ENCODE measurements at places on chromosomes 6 and 20.
A peak's percentile ranks its signal among the peaks of the same experiment; 100 is the strongest.

GRCh38 chr6:38234934-38235682, 404.6 kb downstream of the BTBD9 start:
- no peak overlapping the region for H3K27ac ChIP-seq
- no peaks in the 10 kb centered on the region for H3K4me1 ChIP-seq
- no peaks in the 10 kb centered on the region for H3K36me3 ChIP-seq
- DNase-seq, result no peak
- H3K27me3 ChIP-seq, result no peaks in the 10 kb centered on the region

DNA sequence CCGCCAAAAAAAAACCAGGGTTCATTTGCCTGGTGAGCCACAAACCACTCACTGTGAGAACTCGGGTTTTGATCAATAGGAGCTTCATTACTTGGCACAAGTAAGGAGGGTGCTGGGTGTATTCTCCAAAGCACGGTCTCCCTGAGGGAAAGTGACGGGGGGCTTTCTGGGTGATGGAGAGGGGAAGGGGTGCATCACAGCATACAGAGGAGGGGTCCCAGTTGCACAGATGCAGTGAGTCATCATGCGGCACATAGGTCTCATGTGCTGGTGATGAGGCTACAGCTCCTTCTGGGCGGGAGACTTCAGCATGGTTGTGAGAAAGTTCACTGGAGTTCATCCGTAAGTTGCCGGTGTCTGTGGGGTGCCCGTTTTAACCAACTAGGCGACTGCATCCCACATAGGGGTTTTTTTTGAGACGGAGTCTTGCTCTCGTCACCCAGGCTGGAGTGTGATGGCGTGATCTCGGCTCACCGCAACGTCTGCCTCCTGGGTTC, 36.2 kb downstream of the SUN5 start:
- H3K27ac ChIP-seq, result no peak overlapping the region
- H3K4me1 ChIP-seq, result no peaks in the 10 kb centered on the region
- H3K4me3 ChIP-seq, result no peak overlapping the region
- H3K36me3 ChIP-seq, result no peaks in the 10 kb centered on the region
- no peak for DNase-seq

- no peaks in the 10 kb centered on the region for H3K4me1 ChIP-seq
- no peak for DNase-seq
- H3K27me3 ChIP-seq, result peaks cover 7% of the 10 kb centered on the region
- no peak overlapping the region for H3K27ac ChIP-seq
Measured at GRCh38 chr20:38885357-38885756, 40.9 kb upstream of the FAM83D start.

DNA sequence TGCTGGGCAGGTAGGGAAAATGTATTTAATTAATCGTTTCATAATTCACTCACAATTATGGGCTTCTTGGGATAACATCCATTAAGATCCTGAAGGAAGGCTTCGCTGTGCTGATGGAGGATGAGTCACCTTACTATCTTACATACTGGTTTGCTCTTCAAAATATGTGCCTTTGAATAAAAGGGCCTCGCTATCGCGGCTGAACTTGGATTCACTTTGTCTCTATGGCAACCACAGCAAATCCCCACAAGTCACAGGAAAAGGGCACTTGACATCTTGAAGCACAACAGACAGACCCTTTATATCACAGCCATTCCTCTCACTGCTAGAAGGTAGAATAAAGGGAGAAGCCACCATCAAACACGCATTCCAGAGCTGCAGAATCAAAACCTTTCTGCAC, 141.3 kb upstream of the MYLIP start:
- no peak for DNase-seq
- no peaks in the 10 kb centered on the region for H3K27me3 ChIP-seq
- no peak overlapping the region for H3K4me3 ChIP-seq
- no peaks in the 10 kb centered on the region for H3K4me1 ChIP-seq
- no peak overlapping the region for H3K27ac ChIP-seq

DNA sequence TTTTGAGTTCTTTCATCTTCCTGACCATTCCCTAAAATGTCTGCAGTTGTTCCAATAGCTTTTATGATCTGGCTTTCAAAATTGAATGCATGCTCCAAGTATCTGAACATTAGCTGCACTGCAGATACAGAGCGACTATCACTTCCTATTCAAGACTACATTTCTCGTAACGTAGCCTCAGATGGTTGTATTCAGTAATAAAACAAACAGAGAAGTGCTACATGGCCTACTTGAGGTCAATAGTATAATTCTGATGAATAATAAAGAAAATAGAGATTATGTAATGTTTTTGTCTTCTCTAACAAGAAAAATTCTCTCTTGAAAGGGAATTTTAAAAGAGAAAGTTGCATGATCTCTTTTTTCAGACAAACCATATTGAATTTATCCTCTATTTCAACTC, 333.9 kb upstream of the IRAK1BP1 start:
- H3K36me3 ChIP-seq, result no peaks in the 10 kb centered on the region
- no peak for DNase-seq
- no peak overlapping the region for H3K27ac ChIP-seq
- no peaks in the 10 kb centered on the region for H3K27me3 ChIP-seq
- H3K4me1 ChIP-seq, result no peaks in the 10 kb centered on the region
- no peak overlapping the region for H3K4me3 ChIP-seq

DNA sequence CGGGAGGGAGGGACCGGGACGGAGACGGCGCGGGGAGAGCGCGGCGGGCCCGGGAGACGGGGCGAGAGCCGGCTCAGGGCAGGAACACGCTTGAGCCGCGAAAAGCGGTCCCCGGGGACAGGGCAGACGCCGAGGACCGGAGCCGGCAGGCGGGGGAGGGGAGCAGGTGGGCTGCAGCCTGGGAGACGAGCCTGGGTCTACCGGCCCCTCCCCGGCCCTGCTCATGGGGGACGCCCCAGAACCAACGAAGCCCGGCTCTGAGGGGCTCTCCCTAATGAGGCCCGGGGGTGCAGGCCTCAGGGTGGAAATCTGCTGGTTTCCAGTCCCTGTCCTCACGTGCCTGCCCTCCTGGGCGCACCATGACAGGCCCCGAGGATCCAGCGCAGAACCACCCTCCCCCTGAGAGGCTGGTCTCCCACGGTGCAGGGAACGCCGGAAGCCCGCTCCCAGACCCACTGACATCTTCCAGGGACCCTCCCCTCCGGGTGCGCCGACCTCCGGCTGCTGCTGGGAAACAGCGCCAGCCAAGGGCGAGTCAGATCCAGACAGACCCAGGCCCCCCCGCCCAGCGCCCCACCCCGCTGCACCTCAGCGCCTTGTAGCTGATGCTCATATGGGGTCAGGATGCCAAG, 571 bp upstream of the EEF1A2 start:
- no peak for DNase-seq
- peaks cover 68% of the 10 kb centered on the region for H3K27me3 ChIP-seq
- no peak overlapping the region for H3K27ac ChIP-seq
- peaks cover 10% of the 10 kb centered on the region for H3K4me1 ChIP-seq
- no peaks in the 10 kb centered on the region for H3K36me3 ChIP-seq
- peak overlapping the region; percentile 15 for H3K4me3 ChIP-seq

- H3K27ac ChIP-seq, result no peak overlapping the region
- no peak overlapping the region for H3K4me3 ChIP-seq
- DNase-seq, result no peak
- H3K27me3 ChIP-seq, result no peaks in the 10 kb centered on the region
- no peaks in the 10 kb centered on the region for H3K36me3 ChIP-seq
- H3K4me1 ChIP-seq, result no peaks in the 10 kb centered on the region
Measured at GRCh38 chr20:57647933-57648785, 27.9 kb upstream of the ZBP1 start.

DNA sequence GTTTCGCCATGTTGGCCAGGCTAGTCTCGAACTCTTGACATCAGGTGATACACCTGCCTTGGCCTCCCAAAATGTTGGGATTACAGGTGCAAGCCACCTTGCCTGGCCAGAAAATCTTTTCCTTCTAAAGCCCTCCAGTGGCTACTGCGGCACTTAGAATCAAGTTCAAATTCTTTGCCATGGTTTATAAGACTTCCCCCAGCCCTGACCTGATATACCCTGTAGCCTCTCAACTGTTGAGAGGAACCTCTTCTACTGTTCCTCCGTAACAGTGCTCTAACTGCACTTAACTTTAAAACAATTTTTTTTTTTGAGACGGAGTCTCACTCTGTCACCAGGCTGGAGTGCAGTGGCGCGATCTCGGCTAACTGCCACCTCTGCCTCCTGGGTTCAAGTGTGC, 235.6 kb downstream of the BCAS1 start:
- no peaks in the 10 kb centered on the region for H3K36me3 ChIP-seq
- H3K27ac ChIP-seq, result no peak overlapping the region
- H3K27me3 ChIP-seq, result no peaks in the 10 kb centered on the region
- H3K4me3 ChIP-seq, result no peak overlapping the region
- DNase-seq, result no peak
- no peaks in the 10 kb centered on the region for H3K4me1 ChIP-seq

DNA sequence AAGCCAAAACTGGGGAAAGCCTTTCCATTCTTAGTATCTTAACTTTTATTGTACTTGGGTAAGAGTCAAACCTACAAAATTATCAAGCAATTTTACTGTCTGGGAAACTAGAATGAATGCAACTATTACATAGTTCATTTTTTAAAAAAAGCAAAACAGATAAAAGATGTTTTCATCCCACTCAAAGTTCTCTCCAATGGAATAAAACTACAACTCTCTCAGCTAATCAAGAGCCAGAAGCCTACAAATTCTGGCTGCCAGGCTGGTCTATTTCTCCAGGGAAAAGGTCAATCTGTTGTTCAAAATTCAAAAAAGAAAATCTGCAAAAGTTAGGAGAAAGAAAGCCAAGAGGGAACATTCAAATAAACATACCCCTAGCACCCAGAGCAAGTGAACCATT, 56.2 kb downstream of the COL12A1 start:
- no peak for DNase-seq
- no peak overlapping the region for H3K4me3 ChIP-seq
- H3K27ac ChIP-seq, result no peak overlapping the region
- H3K36me3 ChIP-seq, result no peaks in the 10 kb centered on the region

- no peaks in the 10 kb centered on the region for H3K4me1 ChIP-seq
- H3K27me3 ChIP-seq, result peaks cover 5% of the 10 kb centered on the region
- H3K4me3 ChIP-seq, result no peak overlapping the region
- no peak for DNase-seq
- no peaks in the 10 kb centered on the region for H3K36me3 ChIP-seq
- no peak overlapping the region for H3K27ac ChIP-seq
Measured at GRCh38 chr20:56840716-56841261, 211.7 kb downstream of the TFAP2C start.

- H3K27ac ChIP-seq, result no peak overlapping the region
- DNase-seq, result no peak
- H3K36me3 ChIP-seq, result no peaks in the 10 kb centered on the region
- H3K27me3 ChIP-seq, result no peaks in the 10 kb centered on the region
- H3K4me1 ChIP-seq, result no peaks in the 10 kb centered on the region
- H3K4me3 ChIP-seq, result no peak overlapping the region
Measured at GRCh38 chr20:7585126-7585679, 355.1 kb downstream of the HAO1 start.

- no peak overlapping the region for H3K27ac ChIP-seq
- no peak for DNase-seq
- H3K36me3 ChIP-seq, result no peaks in the 10 kb centered on the region
- H3K4me1 ChIP-seq, result no peaks in the 10 kb centered on the region
- no peak overlapping the region for H3K4me3 ChIP-seq
- no peaks in the 10 kb centered on the region for H3K27me3 ChIP-seq
Measured at GRCh38 chr6:107644513-107644912, 154.6 kb downstream of the SOBP start.

GRCh38 chr20:60868316-60868891, 383.7 kb upstream of the CDH4 start:
- H3K4me1 ChIP-seq, result no peaks in the 10 kb centered on the region
- no peaks in the 10 kb centered on the region for H3K36me3 ChIP-seq
- H3K4me3 ChIP-seq, result no peak overlapping the region
- no peak for DNase-seq
- H3K27ac ChIP-seq, result no peak overlapping the region
- H3K27me3 ChIP-seq, result peaks cover 16% of the 10 kb centered on the region

DNA sequence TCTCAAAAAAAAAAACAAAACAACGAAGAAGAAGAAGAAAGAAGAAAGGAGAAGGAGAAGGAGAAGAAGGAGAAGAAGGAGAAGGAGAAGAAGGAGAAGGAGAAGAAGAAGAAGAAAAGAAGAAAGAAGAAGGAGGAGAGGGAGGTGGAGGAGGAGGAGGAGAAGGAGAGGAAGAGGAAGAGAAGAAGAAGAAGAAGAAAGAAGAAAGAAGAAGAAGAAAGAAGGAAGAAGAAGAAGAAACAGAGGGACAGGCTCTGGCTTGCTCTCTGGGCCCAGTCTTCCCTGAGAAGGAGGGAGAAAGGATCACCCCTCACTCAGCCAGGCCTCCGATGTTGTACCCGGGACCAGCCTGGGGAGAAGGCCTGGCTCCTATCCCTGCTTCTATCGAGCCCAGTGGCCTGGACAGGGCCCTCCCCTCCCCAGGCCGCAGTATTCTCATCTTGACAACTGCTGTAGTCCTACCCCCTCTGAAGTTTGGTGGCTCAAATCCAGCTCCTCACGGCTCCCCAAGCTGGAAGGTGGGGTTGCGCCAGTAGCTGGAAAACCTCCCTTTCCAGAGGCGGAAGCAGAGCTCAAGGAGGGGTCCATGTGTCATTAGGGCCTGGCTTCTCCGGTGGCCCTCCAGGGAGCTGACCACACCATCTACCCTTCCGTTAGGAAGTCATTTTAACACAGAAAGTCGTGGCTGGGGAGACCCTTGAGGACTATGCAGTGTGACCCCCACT, 18.9 kb downstream of the C6orf132 start:
- no peak overlapping the region for H3K4me3 ChIP-seq
- H3K36me3 ChIP-seq, result no peaks in the 10 kb centered on the region

DNA sequence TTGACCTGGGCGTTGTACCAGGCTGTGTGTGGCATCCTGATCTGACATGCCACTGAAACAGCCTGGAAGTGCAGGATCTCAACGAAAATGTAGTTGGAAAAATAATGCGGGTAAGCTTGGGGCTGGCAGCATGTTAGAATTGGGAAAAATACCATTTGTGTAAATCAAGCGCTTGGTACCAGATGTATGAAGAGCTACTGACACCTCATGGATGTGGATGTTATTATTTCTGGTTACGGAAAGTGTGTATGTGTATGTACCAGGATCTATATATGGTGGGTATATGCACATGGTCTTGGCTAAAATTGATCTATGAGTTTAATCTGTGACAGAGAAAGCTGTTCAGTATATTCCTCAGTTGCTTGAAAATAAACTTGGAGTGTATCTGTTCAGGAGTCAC, 22.7 kb downstream of the HIVEP1 start:
- no peak for DNase-seq
- H3K36me3 ChIP-seq, result no peaks in the 10 kb centered on the region
- no peaks in the 10 kb centered on the region for H3K4me1 ChIP-seq
- no peak overlapping the region for H3K27ac ChIP-seq

GRCh38 chr20:10758446-10758845, 84.6 kb upstream of the JAG1 start:
- no peak overlapping the region for H3K4me3 ChIP-seq
- H3K27ac ChIP-seq, result no peak overlapping the region
- H3K4me1 ChIP-seq, result no peaks in the 10 kb centered on the region
- no peaks in the 10 kb centered on the region for H3K36me3 ChIP-seq
- no peaks in the 10 kb centered on the region for H3K27me3 ChIP-seq

Data from breast epithelium (tissue), 4 donors.